NCI-H1105 treated with DMSO at 0.1 percent for 48 hours (cell line): ENCODE measurements at places on chromosomes 7 and 10.
A peak's percentile ranks its signal among the peaks of the same experiment; 100 is the strongest.

DNA sequence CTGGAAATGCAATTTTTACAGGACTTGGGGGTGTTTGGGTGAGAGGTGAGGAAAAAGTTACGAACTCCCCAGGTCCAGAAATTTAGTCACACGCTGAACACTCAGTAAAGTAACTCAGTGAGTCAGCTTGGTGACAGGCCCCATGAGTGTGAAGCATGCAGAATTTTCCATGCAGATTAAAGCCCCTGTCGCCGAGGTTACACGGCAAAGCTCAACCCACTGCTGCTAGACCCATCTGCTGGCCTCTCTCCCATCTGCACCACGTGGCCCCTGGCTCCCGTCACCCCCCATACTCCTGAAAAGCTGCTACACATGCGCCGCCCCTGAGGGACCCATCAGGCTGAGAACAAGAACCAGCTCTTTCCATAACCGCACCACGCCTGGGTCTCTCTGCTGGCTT lies 7.0 kb upstream of the MMP21 start:
- no peak for DNase-seq

DNA sequence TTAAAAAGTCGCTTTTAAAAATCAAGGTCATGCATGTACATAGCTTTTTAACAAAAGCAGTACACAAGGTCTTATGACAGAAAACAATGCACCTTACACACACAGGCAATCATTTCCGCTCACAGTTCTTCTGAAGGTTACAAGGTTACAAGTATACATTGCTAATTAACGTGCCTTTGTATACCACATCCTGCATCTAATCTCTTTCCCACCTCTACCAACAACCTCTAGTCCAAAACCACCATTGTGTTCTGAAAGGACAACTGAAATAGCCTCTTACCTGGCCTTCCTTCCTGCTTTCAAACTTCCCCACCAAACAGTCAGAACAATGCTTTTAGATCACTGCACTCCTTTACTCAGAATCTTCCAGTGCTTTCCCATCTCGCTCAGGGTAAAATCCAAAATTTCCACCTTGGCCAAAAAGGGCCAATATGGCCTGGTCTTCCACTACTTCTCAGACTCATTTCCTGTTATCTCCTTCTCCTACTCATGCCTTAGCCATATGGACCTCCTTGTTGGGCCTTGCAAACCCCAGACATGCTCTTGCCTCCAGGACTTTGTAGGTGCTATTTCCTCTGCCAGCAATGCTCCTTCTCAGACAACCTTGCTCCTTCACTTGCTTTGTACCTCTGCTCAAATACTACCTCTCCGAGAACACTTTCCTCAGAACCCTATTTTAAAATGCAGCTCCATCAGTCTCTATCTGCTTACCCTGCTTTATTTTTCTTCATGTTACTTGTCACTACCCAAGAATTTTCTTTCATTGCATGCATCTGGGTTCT lies 205.4 kb downstream of the DNAJC1 start:
- no peak for DNase-seq

GRCh38 chr10:44206127-44206818 lies 178.6 kb downstream of the CXCL12 start:
- no peak for DNase-seq

DNA sequence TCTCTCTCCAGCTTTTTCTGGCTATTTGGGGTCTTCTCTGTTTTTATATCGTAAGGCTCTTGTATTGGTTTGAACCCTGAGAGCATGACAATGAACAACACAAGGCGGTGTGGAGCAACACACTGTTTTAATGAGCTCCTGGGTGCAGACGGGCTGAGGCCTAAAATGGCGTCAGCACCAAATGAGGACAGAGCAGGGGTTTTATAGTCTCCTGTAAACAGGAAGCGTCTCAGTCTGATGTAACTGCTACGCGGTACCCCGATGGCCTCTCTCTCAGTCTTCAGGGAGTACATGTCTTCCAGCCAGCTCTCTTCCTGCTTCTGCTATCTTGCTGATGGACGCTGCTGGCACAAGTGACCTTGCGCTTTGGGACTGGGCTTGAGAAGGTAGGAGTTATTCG lies 95.9 kb upstream of the CCDC71L start:
- DNase-seq = no peak

DNA sequence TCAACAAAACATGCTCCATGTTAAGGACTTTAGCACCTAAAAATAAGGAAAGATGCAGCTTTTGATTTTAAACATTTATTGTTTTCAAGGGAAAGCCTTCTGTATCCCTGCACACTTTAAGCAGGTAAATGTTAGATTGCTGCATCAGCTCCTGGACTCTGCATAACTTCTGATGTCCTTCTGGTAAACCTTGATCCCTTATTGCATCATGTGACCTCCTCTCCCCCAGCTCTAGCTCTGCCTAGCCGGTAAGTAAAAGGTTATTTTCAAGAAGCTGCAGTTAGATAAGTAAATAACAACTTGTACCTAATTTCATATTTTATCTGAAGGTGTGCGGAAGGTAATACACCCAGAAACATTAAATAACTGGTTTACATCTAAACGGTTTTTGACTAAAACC lies 37.5 kb downstream of the PDK4 start:
- no peak for DNase-seq

DNA sequence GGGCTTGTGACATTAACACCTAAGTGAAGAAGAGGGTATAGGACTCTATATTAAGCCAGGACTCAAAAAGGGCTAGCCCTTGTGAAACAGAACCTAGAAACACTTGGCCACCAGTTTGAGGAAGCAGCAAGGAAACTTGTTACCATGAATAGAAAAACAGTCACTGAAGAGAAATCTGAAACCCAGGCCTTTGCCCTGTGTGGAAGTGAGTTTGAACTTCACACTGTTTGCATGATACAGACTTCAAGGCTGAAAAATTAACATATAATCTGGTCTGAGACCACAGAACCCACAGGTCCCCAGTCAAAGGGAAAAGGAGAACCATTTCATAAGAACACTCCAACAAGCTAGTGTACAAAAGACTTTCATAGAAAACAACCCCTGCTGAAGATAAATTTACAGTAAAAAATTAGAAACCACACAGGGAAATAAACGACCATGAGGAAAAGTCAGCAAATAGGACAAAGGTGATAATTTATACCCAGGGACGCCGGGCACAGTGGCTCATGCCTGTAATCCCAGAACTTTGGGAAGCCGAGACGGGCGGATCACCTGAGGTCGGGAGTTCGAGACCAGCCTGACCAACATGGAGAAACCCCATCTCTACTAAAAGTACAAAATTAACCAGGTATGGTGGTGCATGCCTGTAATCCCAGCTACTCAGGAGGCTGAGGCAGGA lies 76.1 kb downstream of the SKIDA1 start:
- DNase-seq = no peak

DNA sequence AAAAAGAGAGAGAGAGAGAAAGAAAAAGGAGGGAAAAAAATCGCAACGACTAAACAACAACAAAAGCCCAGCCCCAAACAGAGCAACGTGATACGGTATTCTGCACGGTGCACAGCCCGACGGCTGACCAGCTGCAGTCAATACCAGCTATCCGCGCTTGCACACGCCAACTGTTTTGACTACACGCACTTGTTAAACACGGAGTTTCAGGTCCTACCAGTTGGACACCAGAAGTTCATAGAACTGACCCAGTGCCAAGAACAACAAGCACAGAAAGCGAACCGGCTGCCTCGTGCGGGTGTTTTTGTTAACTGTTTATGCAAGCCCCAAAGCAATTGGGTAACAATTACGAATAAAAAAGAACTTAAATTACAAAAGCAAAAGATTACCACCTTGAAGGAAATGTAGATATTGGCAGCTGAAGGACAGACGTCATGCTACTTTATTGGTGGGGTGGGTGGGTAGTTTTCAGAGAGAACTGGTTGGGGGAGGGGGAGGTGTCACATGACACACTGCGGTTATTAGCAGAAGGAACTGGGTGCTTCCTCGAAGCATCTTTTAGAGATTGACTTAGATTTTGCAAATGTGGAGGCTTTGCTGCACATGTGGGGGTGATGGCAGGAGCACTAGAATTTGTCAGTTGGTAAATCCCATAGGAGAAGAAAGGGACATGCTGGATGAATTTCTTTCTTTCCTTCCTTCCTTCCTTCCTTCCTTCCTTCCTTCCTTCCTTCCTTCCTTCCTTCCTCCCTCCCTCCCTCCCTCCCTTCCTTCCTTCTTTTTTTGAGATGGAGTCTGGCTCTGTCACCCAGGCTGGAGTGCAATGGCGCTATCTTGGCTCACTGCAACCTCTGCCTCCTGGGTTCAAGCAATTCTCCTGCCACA lies 110.6 kb upstream of the EFCAB10 start:
- DNase-seq = peak; percentile 73

GRCh38 chr7:151392002-151392401 lies 17.8 kb downstream of the WDR86 start:
- DNase-seq = no peak

DNA sequence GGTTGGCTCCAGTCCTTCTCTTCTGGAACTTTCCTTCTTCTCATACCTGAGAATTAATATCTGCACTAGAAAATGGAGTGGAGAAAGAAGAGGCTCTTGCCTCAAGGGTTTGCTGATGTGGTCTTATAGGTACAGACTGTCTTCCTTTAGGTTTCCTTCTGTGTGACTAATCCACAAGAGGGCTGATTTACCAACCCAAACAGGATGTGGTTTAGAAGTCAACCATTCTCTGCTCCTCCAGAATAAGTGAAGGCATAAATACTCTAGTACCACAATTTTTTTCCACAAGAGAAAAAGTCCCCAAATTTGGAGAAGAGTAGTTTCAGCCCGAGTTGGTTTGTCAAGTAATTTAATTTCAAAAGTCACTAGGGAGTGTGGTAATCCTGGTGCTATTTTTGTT lies 85.8 kb downstream of the NRP1 start:
- DNase-seq = no peak

DNA sequence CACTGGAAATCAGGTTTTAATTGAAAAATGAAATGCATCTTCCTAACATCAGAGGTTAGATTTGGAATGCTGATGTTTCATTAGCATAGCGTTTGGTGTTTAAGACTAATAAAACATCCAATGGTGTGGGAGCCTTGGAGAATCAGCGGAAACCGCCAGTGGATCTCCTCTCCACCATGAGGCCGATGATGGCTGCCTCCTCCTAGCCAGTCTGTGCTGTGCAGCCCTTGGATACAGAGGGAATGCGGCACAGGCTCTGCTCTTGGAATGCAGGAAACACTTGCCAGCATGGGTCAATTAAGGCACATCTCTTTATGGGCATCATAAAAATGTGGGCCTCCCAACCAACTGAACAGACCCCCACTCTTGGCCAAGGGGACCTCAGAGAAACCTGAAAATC lies 259.9 kb downstream of the GLRX3 start:
- no peak for DNase-seq

- DNase-seq = no peak
Observed at GRCh38 chr7:131957338-131958020, 401.1 kb upstream of the PODXL start.

GRCh38 chr7:137977173-137977572 lies 24.7 kb downstream of the CREB3L2 start:
- no peak for DNase-seq

DNA sequence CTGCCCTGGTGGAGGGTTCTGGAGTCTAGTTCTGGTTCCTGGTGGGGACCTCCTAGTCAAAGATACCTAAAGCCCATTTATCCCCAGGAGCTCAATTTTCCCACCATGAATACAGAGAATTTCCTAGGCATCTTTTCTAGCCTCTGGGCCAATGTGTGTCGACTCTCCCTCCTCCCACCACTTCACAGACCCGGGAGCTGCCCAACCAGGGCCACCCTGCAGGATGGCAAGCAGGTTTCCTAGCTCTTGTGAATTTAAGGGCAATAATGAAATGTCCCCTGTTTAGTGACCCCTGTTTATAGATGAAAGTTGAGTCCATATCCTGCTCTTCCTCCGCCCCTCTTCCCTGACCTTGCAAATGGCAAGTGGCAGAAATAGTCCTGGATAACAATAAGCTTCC lies 9.4 kb downstream of the DLX5 start:
- DNase-seq = no peak

- DNase-seq = no peak
Observed at GRCh38 chr10:86769991-86770390, 13.6 kb downstream of the BMPR1A start.

GRCh38 chr10:98224996-98225395 lies 43.0 kb downstream of the LOXL4 start:
- no peak for DNase-seq

DNA sequence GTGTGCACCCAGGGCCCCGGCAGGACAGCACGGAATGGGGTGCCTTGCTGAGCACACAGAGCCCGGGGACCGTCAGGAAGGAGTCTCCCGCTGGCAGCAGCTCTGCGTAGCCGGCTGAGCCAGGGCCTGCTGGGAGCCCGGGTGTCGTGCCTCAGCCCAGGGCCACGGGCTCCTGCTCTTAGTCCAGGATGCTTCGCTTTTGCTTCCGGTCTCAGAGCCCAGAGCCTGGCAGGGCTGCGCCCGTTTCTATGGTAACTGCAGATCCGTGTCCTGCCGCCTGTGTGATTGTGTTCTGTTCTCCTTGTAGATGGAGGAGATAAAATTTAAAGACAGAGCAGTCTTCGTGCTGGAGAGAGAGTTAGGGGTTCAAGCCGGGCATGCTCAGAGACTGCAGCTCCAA lies 53.7 kb upstream of the DPYSL4 start:
- DNase-seq = no peak

DNA sequence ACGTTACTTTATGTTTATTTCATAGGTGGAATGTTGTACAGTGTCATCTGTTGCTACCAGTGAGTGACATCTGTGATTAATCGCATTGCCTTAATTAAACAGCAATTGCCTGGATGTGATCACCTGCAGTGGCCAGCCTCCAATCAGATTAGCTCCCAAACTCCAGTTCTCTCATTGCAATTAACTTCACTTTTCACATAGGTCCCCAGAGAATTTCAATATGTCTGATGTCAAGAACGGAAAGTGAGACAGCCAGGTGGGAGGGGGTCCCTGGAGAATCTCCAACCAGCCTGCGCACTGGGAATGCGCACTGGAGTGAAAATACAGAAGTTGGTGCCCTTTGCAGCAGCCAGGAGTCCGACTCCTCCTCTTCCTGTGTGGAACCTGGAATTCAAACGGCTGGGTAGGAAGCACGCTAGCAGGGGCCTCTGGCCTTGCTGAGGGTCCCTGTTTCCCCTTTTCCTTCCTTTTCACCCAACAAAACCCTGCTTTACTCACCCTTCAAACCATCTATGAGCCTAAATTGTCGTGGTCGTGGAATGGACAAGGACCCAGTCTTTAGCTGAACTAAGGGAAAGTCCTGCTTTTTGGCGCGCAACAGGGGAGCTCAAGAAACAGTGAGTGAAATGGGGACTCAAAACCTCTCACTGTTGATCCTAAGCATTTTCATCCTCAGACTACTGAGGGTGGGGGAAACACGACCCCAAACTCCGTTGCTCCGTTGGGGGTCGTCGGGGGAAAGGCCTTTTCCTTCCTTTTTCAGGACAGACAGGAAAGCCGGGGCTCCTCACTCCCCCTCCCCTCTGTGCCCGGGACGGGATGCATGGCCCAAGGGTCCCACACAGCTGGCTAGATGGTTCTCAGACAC lies 1355.5 kb upstream of the LRRTM3 start:
- peak; percentile 25 for DNase-seq

DNA sequence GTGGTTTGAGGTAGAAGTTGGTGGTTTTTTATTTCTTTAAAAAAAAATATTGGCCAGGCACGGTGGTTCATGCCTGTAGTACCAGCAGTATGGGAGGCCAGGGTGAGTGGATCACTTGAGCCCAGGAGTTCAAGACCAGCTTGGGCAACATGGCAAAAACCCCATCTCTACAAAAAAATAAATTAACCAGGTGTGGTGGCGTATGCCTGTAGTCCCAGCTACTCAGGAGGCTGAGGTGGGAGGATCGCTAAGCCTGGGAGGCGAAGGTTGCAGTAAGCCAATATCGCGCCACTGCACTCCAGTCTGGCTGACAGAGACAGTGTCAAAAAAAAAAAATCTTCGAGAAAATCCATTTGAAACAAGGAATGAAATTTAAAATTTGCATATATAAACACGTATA lies 1.1 kb downstream of the IL2RA start:
- no peak for DNase-seq

- DNase-seq = no peak
Observed at GRCh38 chr7:92192326-92192725, 13.4 kb upstream of the LRRD1 start.
